RKO (cell line): ENCODE measurements at places on chromosomes 3 and 15.

- no peak for DNase-seq
These were observed 41.5 kb downstream of the FGF7 start for GRCh38 chr15:49464522-49464921.

- no peak for DNase-seq
These were observed 28.1 kb downstream of the ARHGEF26 start for GRCh38 chr3:154149286-154149685.

GRCh38 chr3:12752809-12753208 lies 6.2 kb downstream of the TMEM40 start:
- DNase-seq: peak; percentile 20

DNA sequence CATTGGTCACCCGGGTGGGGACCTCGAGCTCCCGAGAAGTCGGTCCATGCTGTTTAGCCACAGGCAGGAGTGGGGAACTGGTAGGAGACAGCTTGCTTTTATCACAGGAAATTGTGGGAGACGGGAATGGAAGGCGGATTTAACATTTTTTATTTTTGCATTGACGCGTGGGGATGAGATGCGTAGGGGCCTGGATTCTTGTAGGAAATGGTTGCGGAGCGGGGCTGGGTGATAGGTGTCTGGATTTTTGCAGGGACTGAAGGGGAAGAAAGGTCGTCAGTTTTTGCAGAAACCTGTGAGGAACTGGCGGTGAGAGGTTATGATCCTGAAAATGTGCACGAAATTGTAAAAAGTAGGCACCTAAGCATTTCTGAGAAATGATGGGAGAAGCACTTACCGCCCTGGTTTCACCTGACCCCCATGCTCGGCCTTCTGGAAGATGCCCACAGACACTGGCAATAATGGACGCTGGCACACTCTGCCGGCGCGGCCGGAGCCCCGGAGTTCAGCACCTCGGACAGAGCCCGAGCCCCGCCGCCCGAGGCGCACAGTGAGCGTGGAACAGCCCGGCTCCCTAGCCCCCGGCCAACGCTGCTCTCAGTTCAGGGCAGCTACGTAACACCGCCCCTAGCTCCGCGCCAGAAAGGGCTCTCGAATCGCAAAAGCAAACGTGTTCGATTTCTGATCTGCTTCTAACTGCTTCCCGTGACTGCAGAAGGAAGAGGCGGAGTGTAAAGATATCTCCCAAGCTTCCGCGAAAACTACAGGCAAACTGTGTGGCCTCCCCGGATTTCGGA lies 928 bp downstream of the ANKRD34C start:
- DNase-seq: no peak

DNA sequence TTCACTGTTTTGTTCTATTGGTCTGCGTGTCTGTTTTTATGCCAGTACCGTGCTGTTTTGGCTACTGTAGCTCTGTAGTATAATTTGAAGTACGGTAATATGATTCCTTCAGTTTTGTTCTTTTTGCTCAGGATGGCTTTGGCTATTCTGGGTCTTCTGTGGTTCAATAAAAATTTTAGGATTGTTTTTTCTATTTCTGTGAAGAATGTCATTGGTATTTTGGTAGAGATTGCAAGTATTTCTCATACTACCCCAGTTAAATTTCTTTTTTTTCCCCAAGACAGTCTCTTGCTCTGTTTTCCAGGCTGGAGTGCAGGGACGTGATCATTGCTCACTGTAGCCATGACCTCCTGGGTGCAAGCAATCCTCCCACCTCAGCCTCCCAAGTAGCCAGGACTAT lies 53.4 kb downstream of the STARD9 start:
- DNase-seq: no peak
